ENCODE measurements at places on chromosomes 4 and X.

DNA sequence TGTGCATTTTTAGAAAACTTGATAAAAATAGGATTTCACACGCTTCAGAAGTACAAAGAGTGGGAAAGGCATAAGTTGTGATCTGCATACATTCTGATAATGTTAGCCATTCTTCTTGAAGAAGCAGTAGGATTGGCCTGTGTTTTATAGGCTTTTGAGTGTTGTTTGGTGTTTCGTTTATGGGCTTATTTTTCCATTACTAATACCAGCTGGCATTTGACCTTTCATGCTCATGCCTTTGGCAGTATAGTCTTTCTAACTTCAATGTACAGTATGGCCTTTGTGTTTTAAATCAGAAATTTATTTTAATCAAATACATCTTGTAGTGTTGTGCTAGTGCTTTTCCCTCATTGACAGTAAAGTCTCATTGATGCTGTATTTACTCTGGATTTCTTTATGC, 51.5 kb upstream of the SLC4A4 start:
- no peak for DNase-seq

DNA sequence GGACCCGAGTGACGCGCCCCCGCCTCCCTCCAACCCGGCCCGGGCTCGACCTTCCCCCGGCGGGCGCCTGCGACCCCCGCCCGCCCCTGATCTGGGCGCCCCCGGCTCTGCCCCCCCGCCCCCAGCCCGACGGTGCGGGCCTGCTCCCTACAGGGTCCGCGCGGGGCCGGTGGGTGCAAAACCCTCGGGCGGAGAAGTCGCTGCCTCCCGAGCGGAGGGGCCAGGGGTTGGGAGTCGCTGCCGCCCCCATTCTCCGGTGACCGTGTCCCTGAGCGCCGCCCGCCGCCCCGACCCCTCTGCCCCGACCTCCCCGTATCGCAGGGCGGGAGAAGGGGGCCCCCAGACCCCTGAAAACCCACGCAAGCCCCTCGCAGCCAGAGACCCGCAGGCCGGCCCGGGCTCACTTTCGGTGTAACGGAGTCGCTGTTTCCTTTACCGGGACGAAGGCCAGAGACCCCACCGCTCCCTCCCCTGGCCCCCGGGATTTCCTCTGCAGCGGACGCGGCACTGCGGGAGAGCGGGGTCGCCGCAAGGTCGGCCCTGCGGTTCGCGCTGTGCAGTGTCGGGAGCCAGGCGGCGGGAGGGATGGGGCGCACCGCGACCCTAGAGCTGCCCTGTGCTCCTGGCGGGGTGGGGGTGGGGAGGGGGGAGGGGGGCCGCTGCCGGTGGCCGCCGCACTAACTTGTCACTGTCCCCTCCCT, 729 bp upstream of the CPLX1 start:
- DNase-seq: no peak

DNA sequence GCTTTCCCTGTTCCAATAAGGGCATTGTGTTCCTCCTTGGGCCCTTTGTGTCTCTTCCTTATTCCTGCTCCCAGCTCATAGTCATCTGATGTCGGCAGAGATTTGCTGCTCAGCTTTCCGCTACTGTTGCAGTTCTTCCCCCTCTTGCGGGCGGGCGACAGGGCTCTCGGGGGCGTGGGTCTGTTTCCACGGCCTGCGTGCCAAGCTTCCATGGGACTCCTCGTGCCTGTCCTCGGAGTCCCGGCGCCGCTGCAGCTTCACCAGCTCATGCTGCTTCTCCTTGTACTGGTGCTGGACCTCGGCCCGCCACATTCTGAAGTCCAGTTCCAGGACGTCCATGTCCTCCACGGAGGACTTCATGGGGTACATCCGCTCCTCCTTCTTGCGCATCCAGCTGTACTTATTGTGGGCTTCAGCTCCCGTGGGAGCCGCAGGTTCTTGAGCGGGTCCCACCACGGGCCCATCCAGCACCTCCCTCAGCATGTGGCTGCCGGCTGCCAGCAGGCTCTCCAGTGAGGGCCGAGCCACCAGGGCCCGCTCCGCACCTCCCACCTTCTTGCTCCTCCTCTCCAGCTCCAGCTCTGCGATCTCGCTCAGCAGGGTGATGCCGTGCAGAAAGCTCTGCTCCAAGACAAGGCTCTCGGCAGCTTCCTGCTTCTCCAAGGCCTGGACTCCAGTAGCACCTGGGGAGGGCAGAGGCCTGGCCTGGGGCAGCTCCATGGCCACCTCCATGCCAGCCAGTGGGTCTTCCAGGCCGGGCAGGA, 74.1 kb upstream of the UCP1 start:
- no peak for DNase-seq

- DNase-seq: no peak
Measured at GRCh38 chr4:122539861-122540465, 80.9 kb downstream of the IL21 start.

GRCh38 chr4:188714907-188715306, 575.7 kb downstream of the TRIML1 start:
- no peak for DNase-seq

DNA sequence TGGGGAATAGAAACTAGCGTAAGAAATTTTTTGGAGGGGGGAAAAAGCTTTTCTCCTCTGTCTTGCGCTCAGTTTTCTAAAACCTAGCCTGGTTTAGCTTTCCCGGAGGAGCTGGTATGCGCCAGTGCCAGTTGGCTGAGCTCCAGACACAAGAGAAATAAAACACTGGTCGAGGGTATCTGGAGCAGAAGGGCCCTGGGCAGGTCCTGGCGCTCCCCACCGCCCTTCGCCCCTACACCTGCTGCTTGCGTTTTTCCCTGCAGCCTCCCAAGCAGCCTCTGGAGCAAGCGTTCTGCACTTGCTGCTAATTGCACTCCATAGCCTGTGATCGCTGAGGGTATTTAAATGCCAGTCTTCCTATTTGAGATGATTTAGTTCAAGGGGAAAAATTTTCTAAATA, 816 bp downstream of the EREG start:
- DNase-seq: no peak

Measured in CD4-positive, alpha-beta T cell treated with Interleukin-1 beta for 1 hour (primary cell).